Right renal cortex interstitium (tissue), 3 donors: ENCODE measurements at places on chromosomes 3 and 15. TPM values are rescaled to one million over a fixed set of nuclear protein-coding genes. Genes with fewer than 3 reads are reported as not detected.

DNA sequence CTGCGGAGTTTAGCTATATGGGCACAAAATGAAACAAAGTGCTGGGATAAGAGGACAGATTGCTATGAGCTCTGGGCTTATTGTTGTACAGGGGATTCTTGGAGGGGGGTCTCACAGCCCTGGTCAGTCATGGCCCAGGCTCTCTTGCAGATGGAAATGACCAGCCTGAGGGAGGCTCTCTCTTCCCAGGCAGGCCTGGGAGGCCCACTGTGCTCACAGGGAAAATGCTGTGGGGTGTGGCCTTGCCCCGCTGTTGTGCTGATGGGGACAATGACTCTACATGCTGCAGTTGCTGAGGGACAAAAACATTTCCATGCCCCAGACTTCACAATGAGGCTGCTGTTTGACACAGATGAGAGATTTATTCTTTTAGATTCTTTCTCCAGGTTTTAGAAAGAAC lies 202.2 kb downstream of the KLF13 start:
- DNase-seq: no peak

POC1A gene
- polyA plus RNA-seq: 8.2 TPM

- DNase-seq: no peak
These were observed 104.0 kb downstream of the SEMA5B start for GRCh38 chr3:122923611-122924010.

GRCh38 chr15:70199124-70199482 lies 101.4 kb upstream of the TLE3 start:
- DNase-seq: no peak

DNA sequence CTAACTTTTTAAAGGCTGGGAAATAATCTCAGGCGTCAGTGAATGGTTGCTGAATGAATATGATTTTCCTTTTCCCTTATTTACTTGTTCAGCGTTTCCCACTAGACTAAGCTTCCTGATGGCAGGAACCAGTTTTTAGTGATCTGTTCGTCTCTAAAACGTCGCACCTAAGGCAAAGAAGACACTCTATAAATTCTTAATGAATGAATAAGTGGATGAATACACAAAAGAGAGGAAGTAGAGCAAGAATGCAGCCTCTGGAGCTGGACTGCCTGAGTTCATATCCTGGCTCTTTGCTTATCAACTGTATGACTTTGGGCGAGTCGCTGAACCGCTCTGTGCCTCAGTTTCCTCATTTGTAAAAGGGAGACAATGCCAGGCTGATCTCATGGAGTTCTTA lies 38.7 kb downstream of the WNT7A start:
- no peak for DNase-seq

- DNase-seq: no peak
These were observed 805.9 kb downstream of the AGBL1 start for GRCh38 chr15:86885616-86886015.

GRCh38 chr3:149621218-149622005 lies 36.4 kb downstream of the WWTR1 start:
- no peak for DNase-seq

- no peak for DNase-seq
These were observed 68.8 kb upstream of the GLCE start for GRCh38 chr15:69091654-69092053.

DNA sequence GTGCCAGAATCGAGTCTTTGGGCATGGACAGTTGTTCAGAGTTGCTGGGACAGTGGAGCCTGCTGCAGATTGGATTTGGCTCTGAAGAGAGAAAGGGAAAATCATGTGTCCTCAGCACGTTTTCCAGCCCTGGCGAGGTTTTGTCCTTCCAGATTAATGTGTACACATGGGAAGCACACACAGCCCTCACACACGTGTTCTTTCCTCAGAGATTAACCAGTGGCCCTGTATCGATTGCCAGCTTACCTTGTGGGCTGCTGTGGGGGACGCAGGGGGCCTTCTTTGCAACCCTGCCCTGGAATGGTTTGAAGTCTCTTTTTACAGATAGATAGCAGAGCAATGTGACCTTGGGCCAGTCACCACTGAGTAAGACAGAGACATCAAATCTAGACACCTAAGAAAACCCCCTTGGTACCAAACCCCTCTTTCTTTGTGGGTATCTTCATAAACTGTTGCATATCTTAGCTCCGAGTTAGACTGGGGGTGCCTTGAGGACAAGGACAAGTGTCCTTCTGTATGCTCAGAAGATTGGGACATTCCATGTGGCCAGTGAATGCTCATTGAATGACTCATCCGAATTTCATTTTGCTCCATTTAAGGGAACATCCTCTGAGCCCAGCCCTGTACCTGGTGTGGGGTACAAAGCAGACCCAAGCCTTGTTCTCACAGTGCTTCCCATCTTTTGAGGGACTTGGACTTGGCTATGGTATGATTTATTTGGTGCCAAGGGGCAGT lies 48.0 kb downstream of the SMAD6 start:
- no peak for DNase-seq

DNA sequence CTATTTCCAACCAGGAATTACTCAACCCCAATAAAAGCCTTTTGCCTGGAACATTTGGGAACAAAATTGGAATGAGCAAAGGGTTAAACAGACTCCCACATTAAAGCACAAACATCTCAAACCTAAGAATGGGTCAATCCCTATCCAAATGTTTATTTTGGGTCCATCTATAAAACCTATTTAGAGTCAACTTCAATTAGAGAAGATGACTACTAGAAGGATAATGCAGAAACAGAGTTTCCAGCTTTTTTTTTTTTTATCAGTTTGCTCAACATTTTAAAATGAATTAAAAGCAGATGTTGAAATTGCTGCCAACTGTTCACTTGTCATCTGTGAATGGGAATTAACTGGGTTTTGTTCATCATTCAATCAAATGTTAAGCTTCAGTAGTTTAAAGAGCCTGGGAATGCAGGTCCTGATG lies 4.1 kb upstream of the TBC1D23 start:
- DNase-seq: no peak

ZNF660 gene
- 11.4 TPM for polyA plus RNA-seq

DNA sequence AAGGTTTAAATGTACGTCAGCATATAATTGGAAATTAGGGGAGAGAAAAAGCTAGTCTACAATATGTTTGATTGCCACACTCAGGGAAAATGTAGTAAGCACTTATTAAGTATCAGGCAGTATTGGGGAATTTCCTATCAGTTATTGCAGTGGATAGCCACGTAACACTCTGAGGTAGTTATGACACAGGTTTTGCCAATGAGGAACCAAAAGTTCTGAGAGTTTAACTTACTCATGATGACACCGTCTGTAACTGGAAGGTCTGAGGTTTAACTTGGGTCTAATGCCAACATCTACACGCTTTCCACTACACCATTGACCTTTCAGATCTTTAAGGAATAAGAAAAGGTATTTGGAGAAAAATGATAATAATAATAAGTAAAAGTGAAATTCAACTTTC lies 89.5 kb downstream of the ZMAT3 start:
- DNase-seq: no peak

ACKR4 gene
- 1.0 TPM for polyA plus RNA-seq

GRCh38 chr3:72255791-72256559 lies 471.0 kb upstream of the PROK2 start:
- DNase-seq: no peak

DNA sequence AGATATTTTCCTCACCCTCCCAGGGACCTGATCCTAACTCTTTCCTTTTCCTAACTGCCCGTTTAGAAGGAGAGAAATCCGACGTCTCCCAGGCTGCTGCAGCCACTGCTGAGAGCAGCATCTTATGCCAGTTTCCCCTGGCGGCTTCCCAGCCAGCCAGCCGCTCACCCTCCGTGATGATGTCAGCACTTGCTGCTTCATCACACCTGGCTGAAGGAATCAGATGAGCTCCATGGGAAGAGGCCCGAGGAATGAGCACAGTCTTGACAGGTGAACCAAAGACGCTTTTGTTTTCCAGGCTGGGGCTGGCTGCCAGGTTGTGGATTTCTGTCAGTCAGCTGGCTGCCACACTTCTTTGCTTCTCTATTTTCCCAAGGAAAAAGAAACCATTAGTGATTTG lies 445.1 kb upstream of the RBMS3 start:
- DNase-seq: no peak

AGBL1 gene
- 0.08 TPM for polyA plus RNA-seq

GPR62 gene
- 0.36 TPM for polyA plus RNA-seq

- no peak for DNase-seq
These were observed 22.3 kb downstream of the CD200 start for GRCh38 chr3:112355307-112355687.

P2RY14 gene
- 1.0 TPM for polyA plus RNA-seq

ST3GAL6 gene
- 85.2 TPM for polyA plus RNA-seq

DNA sequence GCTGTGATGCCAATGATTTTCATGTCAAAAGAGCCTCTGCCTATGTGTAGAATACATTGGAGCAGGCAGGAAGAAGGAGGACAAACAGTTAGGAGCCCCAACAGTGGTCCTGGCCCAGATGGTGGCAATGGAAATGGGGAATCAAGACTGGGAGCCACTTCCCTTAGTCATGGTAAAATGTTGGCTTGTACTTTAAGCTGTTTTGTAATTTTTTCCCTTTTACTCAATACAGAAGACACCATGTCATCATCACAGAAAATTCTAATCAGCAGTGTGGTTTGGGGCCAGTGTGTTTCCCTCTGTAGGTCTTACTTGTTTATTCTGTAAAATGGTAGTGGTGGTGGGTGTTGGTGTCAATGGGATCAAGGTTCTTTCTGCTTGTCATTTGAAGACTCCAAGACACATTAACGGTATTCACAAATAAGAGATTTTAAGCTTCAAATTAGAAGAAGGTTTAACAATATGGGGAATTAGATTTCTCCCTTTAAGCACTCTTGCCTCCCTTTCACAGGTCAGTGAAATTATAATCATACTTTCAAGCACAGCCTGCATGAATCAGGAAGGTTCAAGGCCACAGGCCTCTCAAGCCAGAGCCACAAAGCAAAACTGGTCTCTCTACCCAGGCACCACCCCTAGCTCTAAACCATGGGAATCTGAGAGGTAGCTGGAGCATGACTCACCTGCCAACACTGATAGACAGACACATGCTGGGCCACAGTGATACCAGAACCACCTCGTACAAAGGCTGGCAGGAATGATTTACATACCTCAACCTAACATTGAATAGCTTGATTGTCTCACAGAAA lies 24.9 kb downstream of the SIAH2 start:
- DNase-seq: no peak

SENP5 gene
- polyA plus RNA-seq: 19.4 TPM

DNA sequence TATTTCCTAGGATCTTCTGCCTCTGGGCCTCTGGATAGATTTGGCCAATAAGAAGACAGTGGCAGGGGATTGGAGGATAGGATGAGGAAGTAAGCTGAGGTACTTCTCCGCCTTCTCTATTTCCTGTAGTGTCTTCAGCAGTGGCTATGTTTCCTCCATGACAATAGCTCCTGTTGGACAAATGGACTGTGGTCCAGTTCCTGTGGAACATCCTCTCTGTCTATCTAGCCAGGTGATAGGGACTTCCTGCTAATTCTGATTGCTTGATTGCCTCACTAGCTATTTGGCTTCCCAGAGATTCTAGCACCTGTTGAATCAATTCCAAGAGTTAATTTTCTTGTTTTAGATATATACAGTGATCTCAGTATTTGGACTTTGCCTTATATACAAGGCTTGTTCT lies 456.2 kb upstream of the NECTIN3 start:
- DNase-seq: no peak

- no peak for DNase-seq
These were observed 33.7 kb downstream of the RTP4 start for GRCh38 chr3:187401856-187402255.

RASGRF1 gene
- 0.82 TPM for polyA plus RNA-seq

DNA sequence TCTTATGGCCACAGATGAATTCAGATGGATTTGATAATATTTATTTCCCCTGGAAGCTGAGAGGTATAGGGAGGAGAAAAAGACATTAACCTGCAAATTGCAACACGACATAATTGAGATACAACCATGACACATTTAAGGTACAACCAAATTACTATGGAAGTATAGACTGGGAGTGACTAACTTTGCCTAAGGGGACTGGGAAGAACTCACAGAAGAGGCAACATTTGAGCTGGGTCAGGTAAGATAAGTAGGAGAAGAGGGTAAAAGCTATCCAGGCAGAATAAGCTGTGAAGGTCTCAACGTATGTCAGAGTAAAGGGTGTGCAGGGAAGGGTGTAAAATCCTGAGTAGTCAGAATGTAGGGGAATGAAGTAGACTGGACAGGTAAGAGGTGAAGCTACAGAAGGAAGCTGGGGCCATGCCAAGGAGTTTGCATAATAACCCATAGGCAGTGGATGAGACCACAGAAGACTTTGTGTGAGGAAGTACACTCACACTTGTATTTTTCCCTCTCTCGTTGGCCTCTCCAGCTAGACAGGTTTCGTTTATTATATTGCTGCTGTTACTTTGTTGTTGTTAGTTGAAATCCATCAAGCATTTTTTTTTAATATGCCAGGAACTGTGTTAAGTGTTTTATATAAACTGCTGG lies 28.0 kb upstream of the PTX3 start:
- DNase-seq: no peak

DNA sequence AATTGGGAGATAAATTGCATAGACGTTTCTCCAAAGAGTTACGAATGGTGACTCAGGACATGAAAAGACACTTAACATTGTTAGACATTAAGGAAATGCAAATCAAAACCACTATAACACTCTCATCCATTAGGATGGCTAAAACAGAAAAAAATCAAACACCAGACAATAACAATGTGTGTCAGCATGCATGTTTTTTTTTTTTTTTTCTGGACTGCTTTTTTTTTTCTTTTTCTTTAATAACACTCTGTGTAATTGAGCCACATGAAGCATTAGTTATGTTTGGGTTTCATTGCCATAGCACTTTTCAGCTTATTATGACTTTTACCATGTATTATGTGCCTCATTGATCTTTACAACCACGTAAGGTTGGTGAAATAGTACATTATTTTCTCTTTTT lies 95.0 kb downstream of the NFKBIZ start:
- no peak for DNase-seq

GHSR gene
- not detected for polyA plus RNA-seq
